ENCODE measurements at places on chromosomes 13 and 19.

DNA sequence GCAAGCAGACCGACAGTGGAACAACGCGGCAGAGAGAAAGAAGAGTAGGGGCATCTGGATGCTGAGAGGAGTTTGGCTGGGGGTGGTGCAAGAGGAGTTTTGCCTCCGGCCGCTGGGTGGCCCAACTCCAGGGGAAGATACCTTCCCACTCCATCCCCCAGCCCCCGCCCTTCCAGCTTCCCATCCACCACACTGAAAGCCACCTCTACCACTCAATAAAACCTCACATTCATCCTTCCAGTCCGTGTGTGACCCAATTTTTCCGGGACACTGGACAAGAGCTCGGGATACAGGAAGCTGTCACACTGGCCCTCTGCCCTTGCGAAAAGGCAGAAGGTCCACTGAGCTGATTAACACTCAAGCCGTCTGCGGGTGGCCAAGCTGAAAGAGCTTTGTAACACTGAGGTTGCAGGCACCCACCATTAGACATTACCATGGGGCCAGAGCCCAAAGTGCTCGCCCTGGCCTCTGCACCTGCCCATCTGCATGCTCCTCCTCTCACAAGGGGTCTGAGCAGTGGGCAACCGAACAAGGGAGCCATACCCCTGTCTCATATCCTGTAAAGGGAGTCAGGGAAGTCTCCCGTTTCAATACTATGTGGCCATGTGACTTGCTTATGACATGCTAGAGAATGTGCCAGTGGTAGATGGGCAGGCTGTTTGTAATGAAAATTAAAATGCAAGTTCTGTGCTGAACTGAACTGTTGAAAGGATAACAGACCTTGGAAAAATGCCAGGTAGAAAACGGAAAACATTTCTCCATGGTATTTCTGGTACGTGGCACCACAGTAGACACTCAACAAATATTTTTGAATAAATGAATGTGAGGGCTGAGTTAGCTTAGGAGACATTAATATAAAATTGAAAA is 205.1 kb upstream of the STARD13 start:
- no peak for DNase-seq

DNA sequence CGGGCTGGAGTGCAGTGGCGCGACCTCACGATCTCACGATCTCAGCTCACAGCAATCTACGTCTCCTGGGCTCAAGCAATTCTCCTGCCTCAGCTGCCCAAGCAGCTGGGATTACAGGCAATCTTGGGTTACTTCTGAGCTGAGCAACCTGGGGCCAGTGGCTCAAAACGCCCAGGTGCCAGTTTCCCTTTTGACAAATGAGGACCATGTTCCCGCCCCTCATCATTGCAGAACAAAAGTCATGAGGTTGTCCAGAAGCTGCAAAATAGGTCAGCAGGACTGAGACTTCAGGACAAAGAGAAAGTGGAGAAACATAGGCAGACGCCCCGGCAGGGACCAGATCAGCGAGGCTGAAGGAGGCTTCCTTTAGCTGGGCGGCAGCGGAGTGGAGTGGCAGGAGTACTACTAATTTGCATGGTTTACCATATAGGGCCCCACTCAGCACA is 3.3 kb upstream of the ADGRE5 start:
- DNase-seq, result no peak

GRCh38 chr13:20633802-20634201 is 66.8 kb downstream of the IFT88 start:
- DNase-seq, result no peak

DNA sequence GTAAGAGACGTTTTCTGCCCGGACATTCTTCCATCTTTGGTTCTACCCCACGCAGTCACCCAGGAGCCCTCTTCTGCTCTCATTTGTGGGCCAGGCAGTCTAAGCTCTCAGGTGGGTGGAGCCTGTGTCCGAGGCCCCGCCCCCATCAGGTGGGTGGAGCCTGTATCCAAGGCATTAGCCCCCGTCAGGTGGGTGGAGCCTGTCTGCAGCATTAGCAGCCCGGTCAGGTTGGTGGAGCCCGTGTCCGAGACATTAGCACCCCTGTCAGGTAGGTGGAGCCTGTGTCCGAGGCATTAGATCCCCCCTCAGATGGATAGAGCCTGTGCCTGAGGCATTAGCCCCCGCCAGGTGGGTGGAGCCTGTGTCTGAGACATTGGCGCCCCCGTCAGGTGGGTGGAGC is 45.5 kb upstream of the C13orf46 start:
- no peak for DNase-seq

DNA sequence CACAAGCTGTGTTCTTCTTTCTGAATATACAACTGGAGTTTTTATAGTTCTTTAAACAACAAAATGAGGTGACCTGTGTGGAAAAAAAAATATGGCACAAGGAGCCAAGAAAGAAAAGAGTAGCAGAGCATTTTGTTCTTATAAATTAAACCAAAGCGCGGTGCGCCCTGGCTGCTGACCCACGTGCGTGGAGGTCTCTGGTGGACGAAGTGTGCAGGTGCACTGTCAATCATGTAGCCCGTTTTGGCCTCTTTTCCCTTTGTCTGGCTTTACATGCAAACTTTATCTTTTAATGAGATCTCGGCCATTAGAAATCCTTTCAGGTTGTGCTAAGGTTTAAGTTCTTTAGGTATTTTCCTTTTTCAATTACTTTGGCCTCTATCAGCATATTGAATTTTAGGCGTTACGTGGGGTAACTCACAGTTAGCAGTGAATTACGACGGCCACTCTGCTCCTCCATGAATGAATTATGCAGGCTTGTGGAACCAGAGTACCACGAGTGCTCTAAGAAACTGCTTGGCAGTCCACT is 443.9 kb upstream of the SLC10A2 start:
- DNase-seq, result no peak

GRCh38 chr19:41871573-41872383 is 5.3 kb upstream of the CD79A start:
- DNase-seq, result peak; percentile 83

DNA sequence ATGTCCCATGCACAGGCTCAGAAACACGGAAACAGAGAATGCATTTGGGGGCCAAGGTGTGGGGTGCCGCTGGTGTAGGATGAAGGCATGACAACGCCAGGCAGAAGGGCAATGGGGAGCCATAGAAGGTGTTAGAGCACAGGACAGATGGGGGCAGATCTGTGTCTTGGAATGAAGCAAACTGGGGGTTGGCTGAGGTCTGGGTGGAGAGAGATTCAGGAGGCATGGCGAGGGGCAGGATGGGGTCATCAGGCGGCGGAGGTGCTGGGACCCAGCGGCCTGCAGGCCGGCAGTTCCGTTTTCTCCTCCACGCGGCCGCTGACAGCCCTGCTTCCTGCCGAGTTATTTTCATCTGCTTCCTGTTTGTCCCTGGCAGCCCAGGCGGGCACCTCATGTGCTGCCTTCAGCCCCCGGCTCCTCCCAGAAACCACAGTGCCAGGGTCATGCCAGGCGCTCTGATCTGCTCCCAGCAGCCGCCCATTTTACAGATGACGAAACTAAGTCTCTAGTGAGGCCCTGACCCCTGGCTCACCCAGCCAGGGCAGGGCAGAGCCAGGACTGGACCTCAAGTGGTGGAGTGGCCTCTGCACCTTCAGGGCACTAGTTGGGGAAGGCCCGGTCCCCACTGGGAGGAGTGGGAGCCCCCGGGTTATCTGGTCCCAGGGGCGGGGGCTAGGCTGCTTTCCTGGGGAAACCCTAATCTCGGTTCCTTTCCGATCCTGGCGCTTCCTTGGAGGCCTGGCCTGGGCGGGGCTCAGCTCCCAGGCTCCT is 2.2 kb downstream of the ARHGAP45 start:
- DNase-seq, result peak; percentile 81

- no peak for DNase-seq
These were observed 13.4 kb downstream of the SERP2 start for GRCh38 chr13:44386913-44387556.

- DNase-seq, result no peak
These were observed 19.9 kb upstream of the ARHGEF7 start for GRCh38 chr13:111095031-111095840.

DNA sequence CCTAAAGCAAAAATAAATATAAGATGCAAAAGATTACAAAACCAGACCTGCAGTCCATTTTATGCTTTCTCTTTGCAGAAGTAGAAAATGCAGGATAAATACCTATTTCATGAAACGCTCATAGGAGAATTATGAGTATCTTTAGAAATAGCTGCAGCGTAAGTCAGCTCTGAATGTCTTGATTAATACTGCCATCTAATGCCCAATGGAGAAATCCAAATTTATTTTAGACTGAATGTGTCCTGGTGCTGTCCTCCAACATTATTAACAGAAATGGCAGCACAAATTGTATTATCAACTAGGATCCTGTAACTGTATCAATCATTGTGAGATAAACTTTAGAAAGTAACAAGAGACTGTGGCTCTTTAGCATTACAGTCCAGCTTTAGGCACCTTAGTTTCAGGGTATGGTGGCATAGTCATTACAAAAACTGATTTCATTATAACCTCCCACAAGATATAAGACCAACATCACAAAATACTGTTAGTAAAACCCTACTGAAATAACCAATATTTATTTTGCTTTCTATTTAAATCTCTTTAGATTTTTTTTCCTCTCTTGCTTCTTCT is 162.1 kb upstream of the MIR17HG start:
- DNase-seq, result no peak

- no peak for DNase-seq
These were observed 27.4 kb downstream of the LATS2 start for GRCh38 chr13:21033856-21034602.
